ENCODE measurements at places on chromosomes 7 and 10. TPM values are rescaled to one million over a fixed set of nuclear protein-coding genes. Genes with fewer than 3 reads are reported as not detected.

SPDYE8 gene
- total RNA-seq = 0.09 TPM

DNA sequence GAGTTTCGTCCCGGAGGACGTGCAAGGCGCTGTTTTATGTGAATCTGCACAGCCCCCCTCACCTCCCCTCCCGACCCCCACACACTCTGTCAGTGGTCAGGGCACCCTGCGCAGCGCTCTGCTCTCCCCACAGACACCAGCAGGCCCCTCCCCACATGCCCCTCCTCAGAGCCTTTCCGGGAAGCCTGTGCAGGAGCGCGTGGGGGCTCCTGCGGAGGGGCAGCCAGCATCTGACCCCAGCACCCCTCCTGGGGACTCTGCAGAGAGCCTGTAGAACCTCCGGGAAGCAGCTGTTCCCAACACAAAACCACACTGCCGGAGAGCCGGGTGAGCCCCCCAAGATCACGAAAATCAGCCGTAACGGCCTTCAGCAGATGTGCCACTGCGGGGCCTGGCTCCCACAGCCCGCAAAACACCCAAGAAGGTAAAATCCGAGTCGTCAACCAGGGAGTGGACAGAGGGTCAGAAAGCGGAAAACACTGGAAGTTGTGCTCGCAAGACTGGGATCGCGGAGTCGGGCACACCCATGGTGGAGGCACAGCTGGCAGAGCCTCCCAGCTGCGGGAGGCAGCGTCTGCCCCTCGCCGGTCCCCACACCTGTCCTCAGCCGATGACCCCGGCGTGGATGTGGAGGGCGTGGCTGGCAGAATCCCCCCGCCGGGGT is 53.8 kb upstream of the PDGFA start:
- DNase-seq = no peak

DNA sequence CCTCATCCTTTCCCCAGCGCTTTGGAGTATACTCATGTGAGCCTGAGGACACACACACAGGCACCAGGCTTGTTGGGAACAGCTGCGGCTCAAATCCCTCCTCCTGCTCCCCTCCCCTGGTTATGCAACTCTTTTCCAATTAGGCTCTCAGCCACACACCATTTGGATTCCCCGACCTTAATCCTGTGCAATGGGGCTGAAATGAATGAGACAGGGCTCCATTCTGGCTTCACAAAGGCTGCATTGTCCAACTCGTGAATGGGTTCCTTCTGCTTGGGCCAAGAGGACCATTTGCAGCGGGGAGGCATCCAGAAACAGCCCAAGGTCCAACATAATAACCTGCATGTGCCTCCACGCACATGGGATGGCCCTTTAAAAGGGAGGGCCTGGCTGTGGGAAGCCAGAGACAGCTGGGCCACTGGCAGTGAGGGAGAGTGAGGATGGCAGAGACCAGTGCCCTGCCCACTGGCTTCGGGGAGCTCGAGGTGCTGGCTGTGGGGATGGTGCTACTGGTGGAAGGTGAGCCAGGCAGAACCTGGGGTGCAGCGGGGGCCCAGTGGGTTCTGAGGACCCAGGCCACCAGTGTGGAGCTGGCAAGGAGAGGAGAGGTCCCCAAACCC is at the start of gene RGR:
TSS of gene RGR (plus strand) at position 403 of the 620 bp plus-strand sequence. CDS start at position 441, 38 bp downstream.
- DNase-seq = peak; percentile 93

- DNase-seq = no peak
Observed at GRCh38 chr10:114278140-114278883, 39.3 kb downstream of the VWA2 start.

Measured in muscle of leg (tissue), 16 donors.